ENCODE measurements at places on chromosomes 6 and 20.

GRCh38 chr6:23951691-23952090 lies 174.3 kb upstream of the NRSN1 start:
- no peak for DNase-seq

- no peak for DNase-seq
These were observed 29.3 kb upstream of the ZNF391 start for GRCh38 chr6:27359231-27359630.

GRCh38 chr6:56065408-56065807 lies 182.0 kb downstream of the COL21A1 start:
- no peak for DNase-seq

- no peak for DNase-seq
These were observed 165.4 kb downstream of the DST start for GRCh38 chr6:56477241-56477640.

DNA sequence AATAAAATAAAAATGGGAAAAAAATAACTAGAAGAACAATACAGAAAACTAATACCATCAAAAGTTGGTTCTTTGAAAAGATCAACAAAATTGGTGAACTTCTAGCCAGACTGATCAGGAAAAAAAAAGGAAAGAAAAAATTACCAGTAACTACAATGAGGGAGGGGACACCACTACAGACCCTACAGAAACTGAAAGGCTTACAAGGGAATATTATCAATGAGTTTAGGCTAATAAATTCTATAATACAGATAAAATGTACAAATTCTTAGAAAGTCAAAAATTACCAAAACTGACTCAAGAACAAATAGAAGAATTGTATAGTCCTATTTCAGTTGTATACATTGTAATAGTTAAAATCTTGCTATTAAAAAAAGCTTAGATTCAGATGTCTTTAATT lies 141.8 kb downstream of the COL19A1 start:
- no peak for DNase-seq

DNA sequence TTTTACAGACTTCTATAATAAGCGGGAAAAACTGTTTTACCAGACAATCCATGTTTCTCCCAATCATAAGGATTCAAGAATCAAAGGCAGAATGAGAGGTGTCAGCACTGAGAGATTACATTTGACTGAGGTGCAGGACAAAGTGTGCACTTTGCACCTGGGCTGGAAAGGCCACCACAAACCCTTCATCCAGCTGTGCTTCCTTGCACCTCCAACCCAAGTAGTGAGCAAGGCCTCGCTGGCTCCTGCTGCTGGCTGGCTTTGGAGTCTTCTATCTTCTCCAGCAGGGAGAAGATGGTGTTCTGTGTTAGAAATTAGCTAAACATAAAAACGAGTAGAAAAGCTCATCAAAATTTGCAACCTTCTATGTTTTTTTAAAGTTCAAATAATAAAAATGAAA lies 77.7 kb downstream of the CHD6 start:
- DNase-seq, result no peak

GRCh38 chr6:79841577-79842375 lies 105.6 kb downstream of the ELOVL4 start:
- DNase-seq, result no peak

DNA sequence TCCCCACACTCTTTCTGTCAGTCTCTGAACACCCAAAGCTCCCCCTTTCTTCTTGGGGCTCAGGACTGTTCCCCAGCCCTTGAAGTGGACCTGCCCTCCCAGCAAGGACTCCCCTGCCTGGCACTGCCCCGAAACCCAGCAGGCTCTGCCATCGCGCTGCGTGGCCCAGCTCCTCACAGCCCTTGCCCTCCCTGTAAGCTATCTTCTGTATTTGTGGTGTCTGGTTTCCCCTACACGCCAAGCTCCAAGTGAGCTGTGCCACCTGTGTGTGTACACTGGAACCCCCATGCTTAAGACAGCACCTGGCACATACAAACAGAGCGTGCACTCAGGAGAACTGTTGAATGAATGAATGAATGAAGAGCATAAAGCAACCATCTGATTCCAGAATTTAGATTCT lies 57.7 kb downstream of the TMEM242 start:
- no peak for DNase-seq

DNA sequence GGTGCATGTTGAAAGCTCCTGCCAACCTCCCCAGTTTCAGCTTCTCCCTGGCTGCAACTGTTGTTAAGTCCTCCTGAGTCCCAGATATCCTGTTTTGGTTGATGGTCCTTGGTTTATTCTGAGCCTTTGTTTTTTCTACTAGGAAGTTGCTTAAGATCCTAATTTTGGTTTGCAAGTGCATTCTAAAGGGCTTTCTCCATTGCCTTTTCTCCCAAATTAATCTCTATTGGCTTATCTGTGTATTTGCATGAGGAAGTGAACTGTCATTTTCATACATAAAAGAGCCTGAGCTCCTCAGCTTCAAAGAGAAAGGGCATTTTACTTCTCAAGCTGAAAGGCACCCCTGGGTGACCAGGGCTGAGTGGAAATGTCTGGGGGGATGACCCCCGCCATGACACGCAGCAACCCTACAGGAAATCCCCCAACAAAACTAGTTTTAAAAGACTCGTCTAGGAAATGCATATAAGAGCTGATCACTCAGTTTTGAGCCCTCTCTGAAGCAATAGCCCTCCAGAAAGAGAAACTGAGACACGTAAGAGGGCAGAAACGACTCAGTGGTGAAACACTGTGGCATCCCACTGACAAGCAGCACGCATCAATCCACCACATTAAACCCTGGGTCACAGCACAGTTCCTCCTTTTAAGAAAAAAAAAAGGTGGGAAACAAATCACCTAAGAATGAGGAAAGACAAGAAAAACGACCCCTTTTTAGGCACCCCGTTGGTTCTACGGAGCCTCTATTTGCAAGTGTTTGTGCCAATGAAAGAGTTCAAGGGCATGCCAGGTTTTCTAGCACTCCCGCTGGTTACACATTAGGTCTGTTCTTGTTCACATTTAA lies 140.9 kb downstream of the THBS2 start:
- no peak for DNase-seq

DNA sequence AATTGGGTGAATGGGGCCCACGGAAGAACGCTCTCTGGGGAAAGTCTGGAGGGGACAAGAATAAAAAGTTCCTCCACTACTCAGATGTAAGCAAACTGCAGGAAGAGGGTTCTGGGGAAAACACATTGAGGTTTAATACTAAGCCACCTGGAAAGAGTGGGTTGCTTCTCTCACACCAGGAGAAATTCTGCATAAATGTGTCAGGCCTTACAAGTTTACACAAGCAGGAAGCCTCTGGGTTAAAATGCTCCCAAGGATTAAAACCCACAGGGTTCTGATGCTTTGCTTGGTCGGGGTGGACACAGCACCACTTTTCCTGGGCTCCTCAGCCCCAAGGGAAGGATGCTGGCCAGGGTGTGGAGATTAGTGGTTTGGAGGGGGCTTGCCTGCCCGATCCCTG lies 122.1 kb upstream of the SLC22A23 start:
- no peak for DNase-seq

GRCh38 chr6:152271776-152272464 lies 365.2 kb downstream of the SYNE1 start:
- no peak for DNase-seq
